ENCODE measurements at places on chromosomes 1 and 21.

GRCh38 chr1:85465099-85465785 lies at the start of gene DDAH1:
TSS of gene DDAH1 (minus strand) at chr1:85465159. CDS start at chr1:85465045, 114 bp downstream.
- no peak for DNase-seq

GRCh38 chr1:232983817-232984567 lies 33.6 kb downstream of the NTPCR start:
- no peak for DNase-seq

DNA sequence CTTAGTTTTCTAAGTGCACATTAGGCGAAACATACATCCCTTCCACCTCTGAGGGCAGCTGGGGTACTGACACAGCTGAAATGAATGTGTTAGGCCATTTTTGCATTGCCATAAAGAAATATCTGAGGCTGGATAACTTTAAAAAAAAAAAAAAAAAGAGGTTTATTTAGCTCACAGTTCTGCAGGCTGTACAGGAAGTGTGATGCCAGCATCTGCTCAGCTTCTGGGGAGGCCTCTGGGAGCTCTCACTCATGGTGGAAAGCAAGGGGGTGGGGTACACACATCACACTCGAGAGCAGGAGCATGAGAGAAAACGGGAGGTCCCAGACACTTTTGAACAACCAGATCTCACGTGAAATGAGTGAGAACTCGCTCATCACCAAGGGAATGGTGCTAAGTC lies 158.1 kb downstream of the PSMG1 start:
- no peak for DNase-seq

GRCh38 chr1:151288502-151288901 lies 6.4 kb downstream of the ZNF687 start:
- no peak for DNase-seq
